ENCODE measurements at places on chromosomes 1 and 21.

DNA sequence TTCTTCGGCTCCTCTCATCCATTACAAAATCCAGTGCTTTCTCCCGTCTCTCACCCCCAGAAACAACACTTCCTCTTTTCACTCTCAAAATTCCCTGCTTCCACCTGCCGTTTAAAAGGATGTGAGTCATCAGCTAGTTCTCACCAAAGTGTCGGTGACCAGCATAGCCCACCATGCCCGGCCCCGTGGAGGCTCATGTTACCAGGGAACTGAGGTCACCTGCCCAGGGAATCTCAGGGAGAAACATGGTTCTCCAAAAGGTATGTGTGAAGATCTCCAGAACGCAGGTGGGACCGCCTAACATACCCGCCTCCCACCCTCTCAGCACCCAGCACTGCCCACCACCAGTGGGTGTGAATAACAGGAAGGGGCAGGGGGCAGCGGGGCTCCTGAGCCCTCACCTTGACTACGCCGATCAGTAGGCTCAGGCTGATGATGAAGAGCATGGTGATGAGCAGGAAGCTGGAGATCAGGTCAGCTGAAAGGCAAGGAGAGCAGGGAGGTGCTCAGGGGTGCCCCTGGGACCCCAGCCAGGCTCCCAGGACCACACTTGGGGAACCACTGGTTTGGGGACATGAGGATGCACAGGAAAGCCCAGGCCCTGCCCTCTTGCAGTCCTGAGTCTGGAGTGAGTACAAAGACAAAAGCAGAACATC, 16.2 kb downstream of the LAPTM5 start:
- no peak for DNase-seq

DNA sequence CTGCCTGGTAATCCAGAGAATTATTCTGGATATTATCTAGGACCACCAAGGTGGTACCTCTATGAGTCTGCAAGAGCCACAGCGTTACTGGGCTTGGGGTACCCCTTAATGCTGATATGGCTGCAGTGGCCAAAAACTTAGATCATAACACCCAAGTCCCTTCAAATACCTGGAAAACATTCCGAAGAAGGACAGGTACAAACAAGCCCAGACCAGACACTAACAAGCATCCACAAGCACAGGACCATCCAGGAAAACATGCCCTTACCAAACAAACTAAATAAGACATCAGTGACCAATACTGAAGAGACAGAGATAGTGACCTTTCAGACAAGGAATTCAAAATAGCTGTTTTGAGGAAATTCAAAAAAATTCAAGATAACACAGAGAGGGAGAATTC, 2.9 kb downstream of the C1orf105 start:
- DNase-seq = no peak

GRCh38 chr1:41626616-41627375, 142.3 kb upstream of the EDN2 start:
- DNase-seq = no peak

DNA sequence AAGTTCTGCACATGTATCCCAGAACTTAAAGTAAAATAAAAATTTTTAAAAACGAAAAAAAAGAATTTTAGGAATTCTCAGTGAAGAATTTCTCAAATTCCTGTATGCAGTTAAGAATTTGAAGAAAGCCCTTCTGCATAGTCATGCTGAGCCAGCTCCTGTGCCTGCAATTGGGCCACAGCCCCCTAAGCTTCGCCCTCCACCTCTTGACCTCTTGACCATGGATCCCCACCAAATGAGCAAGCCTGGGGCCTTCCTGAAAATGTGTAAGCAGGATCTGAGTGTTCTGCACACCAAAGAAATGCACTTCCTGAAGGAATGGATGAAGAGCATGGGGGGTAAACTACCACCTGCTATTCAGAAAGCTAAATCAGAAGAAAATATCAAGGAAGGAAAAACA, 52.0 kb downstream of the NBPF6 start:
- DNase-seq = no peak

DNA sequence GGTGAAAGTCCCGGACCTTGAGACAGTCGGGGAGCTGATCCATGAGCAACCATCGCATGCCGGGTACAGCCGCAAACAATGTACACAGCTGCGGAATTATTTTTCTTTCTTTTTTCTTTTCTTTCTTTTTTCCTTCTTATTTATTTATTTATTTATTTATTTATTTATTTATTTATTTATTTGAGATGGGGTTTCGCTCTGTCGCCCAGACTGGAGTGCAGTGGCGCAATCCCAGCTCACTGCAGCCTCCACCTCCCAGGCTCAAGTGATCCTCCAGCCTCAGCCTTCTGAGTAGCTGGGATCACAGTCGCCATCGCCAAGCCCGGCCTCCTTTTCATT, 2.6 kb upstream of the PERM1 start:
- DNase-seq = no peak

- no peak for DNase-seq
Measured at GRCh38 chr1:207398986-207399385, 55.1 kb upstream of the CR2 start.

- DNase-seq = no peak
Measured at GRCh38 chr1:37059346-37059745, 25.0 kb upstream of the GRIK3 start.

GRCh38 chr1:204990059-204990664, 52.9 kb upstream of the CNTN2 start:
- DNase-seq = no peak

DNA sequence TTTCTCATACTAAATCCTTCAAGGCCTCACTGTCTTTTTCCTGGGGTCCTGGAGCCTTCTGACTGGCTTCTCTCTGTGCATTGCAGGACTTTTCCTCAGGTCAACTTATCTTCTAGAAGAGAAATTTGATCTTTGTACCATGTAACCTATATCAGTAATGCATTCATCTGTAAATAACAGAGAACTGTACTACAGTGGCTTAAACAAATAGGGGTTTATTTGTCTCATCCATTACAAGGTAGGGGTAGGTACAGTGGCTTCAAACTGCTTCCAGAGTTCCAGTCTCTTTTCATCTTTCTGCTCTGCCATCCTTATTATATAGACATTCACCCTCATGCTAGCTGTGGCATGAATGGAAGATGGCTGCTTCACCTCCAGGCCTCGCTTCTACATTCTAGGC, 29.5 kb upstream of the GTF2B start:
- no peak for DNase-seq

GRCh38 chr1:35448344-35448801, 108.8 kb downstream of the KIAA0319L start:
- DNase-seq = no peak

- no peak for DNase-seq
Measured at GRCh38 chr1:214386747-214387146, 105.8 kb downstream of the SMYD2 start.

GRCh38 chr1:193519922-193520321, 333.5 kb upstream of the B3GALT2 start:
- DNase-seq = no peak

GRCh38 chr1:162003830-162004215, 19.8 kb downstream of the OLFML2B start:
- no peak for DNase-seq

DNA sequence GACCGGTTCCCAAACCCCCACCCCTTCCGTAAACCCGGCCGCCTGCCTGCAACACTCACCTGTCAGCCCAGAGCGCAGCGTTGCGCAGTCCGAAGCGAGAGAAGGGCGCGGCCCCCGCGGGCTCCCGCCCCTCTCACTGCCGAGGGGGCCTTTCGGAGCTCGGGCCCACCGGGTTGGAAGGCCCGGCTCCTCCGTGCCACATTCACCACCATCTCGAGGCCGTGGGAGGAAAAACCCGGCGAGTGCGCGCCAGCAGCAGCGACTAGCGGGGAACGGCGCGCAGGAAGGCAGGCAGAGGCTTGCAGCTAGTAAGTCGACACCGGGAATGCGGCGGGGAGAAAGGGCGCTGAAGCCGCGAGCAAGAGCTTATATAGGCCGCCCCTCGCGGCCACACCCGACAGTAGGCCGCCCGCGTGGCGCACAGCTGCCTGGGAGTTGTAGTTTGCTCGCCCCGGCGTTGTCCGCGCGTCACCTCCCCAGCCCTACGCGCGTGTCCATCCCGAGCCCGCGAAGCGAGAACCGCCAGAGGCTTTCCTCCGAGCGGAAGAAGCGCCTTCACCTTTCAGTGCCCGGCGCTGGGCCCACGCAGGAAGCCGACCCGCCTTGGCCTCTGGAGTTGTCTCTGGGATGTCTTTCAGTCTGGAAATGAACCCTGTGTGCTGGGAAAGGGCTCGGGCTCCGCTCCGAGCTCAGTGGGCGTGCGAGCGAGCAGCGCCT, 10.4 kb upstream of the RAB42 start:
- peak; percentile 99 for DNase-seq

- no peak for DNase-seq
Measured at GRCh38 chr1:115089420-115090185, at the start of gene TSPAN2. Gene TSPAN2, minus strand, starts transcription at chr1:115089503. Its CDS starts 71 bp downstream, at chr1:115089432.

GRCh38 chr1:84255582-84255981, 45.9 kb upstream of the SAMD13 start:
- no peak for DNase-seq

DNA sequence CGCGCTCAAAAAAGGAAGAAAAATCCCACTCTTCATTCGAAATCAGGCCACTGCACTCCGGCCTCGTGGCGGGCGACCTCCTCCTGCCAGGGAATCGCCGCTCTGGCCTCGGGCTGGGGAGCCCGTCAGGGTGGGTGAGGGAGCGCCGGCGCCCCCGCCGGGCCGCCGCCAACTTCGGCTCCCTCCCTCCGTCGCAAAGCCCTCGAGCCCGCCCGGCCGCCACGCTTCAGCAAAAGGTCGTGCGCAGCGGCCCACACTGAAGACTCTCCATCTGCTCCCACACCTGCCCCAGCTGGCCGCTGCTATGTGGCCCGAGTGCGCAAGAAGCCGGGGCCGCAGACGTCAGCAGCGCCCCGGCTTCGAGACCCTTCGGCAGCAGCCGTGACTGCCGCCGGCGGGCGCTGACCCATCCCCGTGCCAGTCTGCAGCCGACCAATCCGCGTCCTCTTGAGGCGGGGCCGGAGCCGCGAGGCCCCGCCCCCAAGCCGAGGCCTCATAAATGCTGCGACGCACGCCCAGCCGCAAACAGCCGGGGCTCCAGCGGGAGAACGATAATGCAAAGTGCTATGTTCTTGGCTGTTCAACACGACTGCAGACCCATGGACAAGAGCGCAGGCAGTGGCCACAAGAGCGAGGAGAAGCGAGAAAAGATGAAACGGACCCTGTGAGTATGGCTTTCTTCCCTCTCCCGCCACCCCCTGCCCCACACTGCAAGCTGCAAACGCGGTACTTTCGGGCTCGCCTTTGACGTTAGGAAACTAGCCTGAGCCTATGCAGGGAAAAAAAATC, at the start of gene RGS2:
TSS of gene RGS2 (plus strand) at position 522 of the 789 bp plus-strand sequence. CDS start at position 555, 33 bp downstream.
- peak; percentile 95 for DNase-seq

- DNase-seq = no peak
Measured at GRCh38 chr21:32958288-32959002, 67.3 kb upstream of the OLIG2 start.

GRCh38 chr21:23968008-23968407, 1639.3 kb downstream of the MRPL39 start:
- no peak for DNase-seq

- no peak for DNase-seq
Measured at GRCh38 chr1:147809236-147809635, 48.8 kb upstream of the GJA5 start.

DNA sequence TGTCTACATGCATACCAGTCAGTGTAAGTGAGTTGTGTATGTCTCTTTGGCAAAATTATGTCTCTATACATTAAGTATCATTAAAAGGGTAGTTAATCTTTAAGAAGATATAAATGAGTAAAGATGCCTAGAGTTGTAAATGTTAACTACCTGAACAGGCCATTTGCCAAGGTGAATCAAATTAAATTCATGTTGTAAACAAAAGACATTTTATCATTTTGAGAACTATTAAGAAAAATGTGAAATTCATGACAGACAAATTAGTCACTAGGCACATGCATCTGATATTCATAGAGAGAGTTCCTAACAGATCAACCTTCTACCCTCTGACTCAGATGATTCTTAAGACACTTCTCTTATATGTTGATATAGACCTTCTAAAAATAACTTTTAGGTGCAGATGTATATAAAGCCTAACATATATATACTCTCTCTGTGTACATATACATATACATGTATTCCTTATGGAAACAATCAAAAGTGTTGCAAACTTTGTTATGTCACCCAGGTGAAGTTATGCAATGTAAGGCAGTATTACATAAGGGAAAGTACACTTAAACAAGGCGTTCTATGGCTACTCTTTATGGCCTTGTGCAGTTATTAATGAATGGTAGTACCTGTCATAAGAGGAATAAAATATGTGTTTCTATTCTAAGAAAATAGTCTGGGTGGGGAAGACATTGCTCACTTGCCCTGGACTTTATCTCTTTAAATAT, at the start of gene TMPRSS15:
TSS of gene TMPRSS15 (minus strand) at position 51 of the 716 bp plus-strand sequence. CDS start 163 bp downstream, outside the sequence.
- no peak for DNase-seq

GRCh38 chr21:38322311-38322950, 65.6 kb downstream of the KCNJ15 start:
- no peak for DNase-seq

- no peak for DNase-seq
Measured at GRCh38 chr1:70656361-70656760, 245.3 kb downstream of the CTH start.

DNA sequence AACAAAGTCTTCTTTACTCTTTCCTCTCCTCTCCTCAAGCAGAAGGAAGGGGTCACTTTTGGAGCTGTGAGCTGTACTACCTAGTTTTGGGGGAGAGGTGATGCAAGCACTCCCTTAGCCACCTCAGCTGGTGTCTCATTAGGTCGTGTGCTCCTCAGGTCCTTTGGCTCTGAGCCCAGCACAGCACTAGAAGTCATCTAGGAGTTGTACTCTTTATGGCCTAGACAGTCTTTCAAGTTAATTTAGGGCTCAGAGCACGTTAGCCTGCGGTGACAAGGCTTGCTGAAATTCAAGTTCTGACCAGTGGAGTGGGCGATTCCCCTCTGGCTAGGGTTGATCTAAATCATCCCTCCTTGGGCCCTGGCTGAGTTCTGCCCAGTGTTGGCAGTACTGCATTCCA, 48.0 kb upstream of the WDR26 start:
- DNase-seq = no peak

DNA sequence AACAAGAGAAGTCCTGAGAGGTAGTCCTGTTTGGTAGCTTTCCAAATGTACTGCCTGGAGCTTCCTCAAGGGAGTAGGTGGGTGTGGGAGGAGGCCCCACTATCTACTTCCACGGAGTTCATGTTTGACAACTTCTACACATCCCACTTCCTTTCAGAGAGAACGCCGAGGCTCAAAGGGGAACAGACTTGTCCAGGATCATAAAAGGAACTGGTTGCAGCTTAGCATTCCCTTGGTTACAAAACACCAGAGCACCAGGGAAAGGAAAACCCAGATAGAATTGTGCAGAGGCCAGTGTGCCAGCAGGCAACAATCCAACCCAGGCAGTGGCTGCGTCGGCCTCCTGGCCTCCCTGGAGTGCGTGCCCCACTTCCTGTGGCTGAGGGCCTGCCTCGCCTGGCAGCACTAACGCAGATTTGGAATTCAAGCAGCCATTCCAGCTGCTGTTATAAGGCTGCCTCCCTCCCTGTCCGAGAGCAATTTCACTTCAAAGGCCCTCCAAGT, 4.2 kb upstream of the RAP1GAP start:
- no peak for DNase-seq

DNA sequence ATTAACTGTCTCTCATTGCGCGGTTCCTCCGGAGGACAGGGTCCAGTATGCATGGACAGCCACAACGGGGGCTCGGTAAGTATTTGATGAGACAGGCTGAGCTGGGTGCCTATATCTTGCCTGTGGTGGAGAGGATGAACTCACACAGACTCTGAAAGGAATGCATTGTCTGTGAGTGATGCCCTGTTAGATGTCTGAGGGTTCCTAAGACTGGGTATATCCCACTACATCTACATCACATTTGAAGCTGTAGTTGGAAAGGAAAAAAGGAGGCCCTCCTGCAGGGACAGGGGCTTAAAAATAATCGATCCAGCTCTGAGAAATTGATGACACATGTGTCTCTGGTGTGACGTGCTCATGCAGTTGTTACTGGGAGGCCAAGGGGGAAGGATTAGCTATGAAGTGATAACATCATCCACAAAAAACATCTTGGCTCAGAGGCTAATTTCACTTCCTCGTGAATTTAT, 1.9 kb downstream of the ADARB1 start:
- DNase-seq = no peak

Data from GM06990 (cell line).